Fibroblast of the aortic adventitia (primary cell): ENCODE measurements at places on chromosomes 12 and 14.

DNA sequence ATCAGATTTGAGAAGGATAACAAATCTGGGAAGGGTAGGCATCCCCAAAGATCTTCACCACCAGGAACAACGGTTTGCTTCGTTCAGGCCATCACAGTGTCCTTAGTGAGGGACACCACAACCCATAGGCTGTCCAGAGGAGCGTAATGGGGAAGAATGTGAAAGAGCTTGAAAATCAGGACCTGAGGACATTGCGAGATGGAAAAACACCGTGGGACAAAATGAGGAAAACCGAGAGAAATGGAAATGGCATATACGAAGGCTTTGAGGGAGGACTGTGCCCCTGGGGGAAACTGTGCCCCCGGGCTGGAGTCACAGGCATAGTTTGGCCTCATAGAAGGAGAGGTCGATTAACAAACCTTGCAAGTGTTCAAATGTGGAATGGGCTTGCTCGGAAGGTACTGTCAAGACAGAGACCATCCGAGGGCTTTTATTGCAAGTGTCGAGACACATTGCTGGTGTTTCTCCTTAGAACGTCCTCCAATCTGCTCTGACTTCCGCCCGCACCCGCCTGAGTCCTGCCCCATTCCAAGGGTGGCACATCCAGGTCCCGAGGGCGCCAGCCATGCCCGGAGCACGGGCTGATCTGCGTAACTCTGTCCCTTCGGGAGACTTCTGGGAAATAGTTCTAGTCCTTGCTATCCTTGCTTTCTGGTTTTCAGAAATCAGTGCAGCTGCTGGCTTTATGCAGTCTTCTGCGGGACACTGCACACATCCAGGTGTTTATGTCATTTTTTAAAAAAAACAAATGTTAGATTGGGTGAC is 885 bp upstream of the PALS1 start:
- no peak for DNase-seq

DNA sequence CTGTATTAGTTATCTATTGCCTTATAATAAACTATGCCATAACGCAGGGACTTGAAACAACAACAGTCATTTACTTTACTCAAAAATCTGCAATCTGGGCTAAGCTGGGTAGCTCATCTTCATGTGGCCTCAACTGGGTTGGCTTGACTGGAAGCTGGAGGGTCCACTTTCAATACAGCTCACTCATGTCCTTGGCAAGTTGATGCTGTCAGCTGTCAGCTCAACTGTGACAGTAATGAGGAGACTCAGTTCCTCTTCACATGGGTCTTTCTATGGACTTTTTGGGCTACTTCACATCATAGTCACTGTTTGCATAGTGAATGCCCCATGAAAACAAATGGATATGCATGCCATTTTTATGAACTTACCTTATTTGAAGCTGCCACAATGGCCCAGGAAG is 33.6 kb upstream of the STRAP start:
- no peak for DNase-seq

GRCh38 chr14:36512585-36513003 is 7.4 kb downstream of the NKX2-1 start:
- no peak for DNase-seq

DNA sequence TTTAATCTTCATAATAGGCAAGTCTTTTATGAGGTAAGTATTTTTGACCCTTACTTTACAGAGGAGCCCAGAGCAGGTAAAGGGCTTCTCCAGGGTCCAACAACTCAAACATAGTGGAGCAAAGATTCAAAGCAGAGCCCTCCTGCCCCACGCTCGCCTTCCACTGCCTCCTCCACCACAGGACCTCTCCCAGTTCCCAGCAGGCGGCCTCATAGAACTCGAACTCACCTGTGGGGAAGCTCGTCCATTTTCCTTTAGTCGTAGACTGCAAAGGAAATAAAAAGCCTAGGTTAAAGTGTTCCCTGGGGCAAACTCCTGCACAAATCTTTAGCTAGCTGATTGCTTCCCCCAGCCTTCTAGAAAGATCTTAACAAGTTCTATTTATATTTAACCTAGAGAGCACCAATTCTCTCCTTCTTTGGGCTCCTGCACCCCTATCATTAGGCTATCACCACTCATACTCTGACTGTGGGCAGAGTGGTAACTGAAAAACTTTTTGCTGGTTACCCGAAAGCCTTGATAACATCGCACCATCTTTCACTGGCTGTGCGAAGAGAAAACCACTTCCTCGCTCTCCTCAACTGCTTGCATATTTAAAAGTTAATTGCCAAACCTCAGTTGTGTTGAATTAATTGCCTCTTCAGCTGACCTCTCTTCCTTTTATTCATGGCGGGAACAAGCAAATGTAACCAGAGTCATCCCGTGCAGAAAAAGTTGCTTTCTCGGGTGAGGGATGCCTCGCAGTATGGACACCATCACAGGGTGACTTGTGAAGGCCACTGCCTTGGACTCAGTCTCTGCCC is 299.6 kb downstream of the DPF3 start:
- no peak for DNase-seq

GRCh38 chr12:28132398-28132797 is 57.9 kb upstream of the CCDC91 start:
- DNase-seq: peak; percentile 5

GRCh38 chr12:120713861-120714482 is 3.7 kb downstream of the UNC119B start:
- DNase-seq: peak; percentile 86

GRCh38 chr12:7075939-7076338 is 15.4 kb downstream of the C1S start:
- peak; percentile 83 for DNase-seq

- DNase-seq: no peak
These were observed 30.3 kb downstream of the CKB start for GRCh38 chr14:103492156-103492925.

- DNase-seq: peak; percentile 95
These were observed 170.1 kb upstream of the PWP1 start for GRCh38 chr12:107515446-107515958.

GRCh38 chr12:93460902-93461301 is 6.4 kb upstream of the MRPL42 start:
- no peak for DNase-seq

DNA sequence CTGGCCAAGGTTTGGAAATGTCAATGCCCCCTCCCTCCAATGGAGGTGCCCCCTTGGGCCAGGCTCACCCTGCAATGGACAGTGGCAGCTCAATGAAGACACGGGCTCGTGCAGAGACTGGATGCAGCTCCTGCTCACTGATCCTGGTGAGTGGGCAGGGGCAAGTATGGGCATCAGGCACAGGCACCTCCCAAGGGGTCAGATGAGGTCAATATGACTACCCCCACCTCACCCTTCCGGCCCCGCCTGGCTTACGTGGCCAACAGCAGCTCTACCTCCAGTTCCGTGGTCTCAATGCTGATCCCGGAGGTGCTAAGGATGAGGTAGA is 13.6 kb downstream of the ITGA7 start:
- no peak for DNase-seq

DNA sequence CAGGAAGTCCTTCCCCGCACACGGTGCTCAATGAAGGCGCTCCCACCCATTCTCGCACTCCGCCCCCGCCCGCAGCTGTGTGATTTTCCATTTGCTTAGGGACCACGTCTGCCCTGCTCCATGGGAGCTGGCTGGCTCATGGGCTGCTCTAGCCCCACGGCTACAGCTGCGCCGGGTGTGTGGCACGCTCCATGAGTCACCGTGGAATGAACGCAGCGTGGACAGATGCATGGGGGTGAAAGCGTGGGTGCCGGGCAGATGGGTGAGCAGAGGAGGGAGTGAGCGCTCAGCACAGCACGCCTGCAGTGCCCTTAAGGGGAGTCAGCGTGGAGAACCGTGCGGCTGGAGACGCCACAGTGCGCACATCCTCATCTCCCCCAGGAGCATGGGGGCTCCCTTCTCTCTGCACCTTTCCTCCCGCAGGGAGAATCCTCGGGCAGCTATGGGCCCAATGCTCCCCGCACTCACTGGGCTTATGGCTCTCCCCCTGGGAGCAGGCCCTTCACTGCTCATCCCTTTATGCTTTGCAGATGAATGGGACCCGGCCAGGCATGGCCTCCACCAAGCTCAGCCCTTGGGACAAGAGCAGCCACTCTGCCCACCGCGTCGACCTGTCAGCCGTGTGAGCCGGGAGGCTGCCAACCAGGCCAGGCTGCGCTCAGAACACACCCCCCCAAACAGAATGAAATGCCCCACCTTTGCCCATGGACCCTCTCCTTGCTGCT is 185.1 kb downstream of the ADGRD1 start:
- no peak for DNase-seq

- DNase-seq: peak; percentile 22
These were observed 31.5 kb upstream of the NUAK1 start for GRCh38 chr12:106170285-106170684.

DNA sequence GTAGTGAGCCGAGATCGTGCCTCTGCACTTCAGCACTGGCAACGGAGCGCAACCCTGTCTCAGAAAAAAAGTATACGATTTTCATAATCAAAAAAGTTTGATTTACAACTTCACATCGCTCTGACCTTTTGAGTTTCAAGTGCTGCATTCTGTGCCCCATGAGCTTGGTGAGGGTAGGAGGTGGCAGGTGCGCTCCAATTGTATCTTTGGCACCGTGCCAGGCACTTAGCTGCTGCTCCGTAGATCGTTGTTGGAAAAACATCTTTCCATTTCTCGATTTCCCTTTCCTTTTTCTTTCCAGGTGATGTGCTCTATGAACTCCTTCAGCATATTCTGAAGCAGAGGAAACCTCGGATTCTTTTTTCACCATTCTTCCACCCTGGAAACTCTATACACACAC is 203.7 kb downstream of the ETV6 start:
- no peak for DNase-seq

DNA sequence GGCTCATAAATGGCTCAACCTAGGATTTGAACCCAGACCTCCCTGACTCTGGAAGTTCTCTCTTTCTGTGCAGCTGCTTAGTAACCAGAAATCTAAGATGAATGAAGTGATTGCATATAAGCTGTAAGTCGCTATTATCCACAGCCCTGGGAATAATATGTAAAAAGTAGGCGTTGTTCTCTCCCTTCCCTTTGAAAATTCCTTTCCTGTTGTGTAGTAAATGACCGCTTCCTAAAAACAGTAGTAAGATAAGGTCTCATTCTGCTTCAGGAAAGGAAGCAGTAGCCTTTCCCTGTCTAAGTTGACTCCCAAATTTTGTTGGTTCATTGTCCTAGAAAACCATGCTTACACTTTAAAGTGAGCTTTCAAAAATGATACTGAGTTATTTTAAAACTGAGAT is 418.3 kb downstream of the EGLN3 start:
- no peak for DNase-seq

DNA sequence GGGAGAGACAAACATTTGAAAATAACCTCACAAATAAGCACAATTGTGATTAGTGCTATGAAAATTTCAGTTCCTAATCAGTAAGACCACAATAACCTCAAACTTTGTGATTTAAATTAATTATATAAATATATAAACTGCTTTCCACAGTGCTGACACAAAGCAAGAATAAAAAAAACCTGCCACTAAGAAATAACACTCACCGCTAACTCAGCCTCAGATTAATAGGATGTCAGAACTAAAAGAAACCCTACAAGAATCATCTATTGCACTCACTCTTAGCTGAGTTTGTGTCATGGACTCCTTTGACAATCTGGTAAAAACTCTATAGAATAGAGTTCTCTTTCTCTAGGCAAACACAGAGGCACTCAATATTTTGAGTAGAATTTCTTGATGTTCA is 68.4 kb downstream of the SLC41A2 start:
- no peak for DNase-seq

- no peak for DNase-seq
These were observed 4.5 kb downstream of the HVCN1 start for GRCh38 chr12:110684312-110684836.

DNA sequence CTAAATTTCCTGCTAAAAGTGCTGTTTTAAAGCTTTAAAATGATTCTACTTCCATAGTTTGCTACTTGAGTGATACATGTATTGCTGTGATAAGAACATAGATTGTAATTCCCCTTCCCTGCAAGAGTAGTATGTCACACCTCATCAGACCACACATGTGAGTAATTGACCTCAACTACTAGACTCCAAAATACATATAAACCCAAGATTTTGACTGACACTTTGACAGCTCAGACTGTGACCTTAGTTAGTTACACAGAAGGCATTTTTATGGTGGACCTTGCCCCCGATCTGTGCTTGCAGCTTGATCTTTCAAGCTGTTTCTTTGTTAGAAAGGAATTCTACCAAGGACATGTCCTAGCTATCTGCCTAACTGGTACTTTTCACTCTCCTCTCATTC is 18.6 kb downstream of the APOBEC1 start:
- DNase-seq: no peak

GRCh38 chr14:101884934-101885576 is 79.3 kb upstream of the DYNC1H1 start:
- no peak for DNase-seq

DNA sequence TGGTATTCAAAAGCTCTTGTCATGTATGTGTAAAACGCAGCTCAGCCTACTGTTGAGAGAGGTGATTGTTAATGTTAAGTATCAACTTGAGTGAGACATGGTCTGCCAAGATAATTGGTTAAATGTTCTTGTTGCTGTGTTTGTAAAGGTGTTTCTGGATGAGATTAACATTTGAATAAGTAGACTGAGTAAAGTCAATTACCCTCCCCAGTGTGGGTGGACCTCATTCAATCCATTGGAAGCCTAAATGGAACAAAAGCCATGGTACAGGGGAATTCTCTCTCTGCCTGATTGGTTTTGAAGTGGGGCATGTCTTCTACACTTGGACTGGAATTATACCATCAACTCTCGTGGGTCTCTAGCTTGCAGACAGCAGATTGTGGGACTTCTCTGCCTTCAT is 63.8 kb upstream of the RERGL start:
- no peak for DNase-seq

DNA sequence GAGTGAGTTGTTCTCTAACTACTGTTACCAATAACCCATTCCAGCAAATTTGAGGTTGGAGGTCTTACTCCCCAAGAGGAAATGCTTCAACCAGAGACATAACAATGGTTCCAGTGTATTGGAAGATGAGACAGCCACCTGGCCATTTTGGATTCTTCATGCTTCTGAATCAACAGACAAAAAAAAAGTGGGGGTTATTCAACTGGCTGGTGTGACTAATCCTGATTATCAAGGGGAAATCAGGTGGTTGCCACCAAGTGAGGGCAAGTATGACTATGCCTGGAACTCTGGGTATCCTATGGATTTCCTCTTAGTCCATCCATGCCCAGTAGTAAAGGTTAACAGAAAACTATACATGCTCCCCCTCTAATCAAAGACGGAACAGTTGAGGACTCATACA is 29.9 kb upstream of the ZNF641 start:
- DNase-seq: no peak

GRCh38 chr12:54299515-54300224 is 1.1 kb downstream of the NFE2 start:
- peak; percentile 39 for DNase-seq

- no peak for DNase-seq
These were observed 3.3 kb downstream of the GMPR2 start for GRCh38 chr14:24235804-24236688.

GRCh38 chr12:75913502-75914351 is 117.8 kb downstream of the PHLDA1 start:
- DNase-seq: no peak

- DNase-seq: peak; percentile 46
These were observed 95.8 kb upstream of the NCOR2 start for GRCh38 chr12:124663206-124663605.
